CD4-positive, alpha-beta T cell (primary cell): ENCODE measurements at places on chromosomes 13 and 19.

DNA sequence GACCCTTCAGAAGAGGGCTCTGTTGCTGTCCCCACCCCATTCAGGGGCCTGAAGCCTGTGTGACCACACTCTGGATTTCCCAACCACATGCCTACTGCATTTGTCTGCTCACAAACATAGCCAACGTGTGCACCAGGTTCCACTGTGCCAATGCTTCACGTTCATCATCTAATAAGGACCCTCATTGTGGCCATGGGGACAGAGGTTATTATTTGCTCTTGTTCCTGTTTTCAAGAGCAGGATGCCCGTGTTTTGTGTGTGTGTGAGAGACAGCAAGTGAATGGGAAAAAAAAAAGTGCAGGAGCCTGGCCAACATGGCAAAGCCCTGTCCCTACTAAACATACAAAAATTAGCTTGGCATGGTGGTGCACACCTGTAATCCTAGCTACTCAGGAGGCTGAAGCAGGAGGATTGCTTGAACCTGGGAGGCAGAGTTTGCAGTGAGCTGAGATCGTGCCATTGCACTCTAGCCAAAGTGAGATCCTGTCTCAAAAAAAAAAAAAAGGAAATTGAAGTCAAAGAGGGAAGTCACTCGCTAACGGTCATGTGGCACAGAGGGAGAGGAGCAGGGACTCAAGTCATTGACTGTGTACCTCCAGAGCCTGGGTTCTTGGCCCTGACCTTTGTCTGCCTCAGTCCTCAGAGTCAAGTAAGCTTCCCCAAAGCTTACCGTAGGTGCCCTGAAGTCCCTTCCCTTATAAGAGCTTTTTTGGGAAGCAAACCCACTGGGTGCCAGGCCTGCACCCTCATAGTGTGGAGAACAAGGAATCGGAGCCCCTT lies 6.9 kb downstream of the B3GNT8 start:
- DNase-seq, result no peak

- no peak for DNase-seq
Observed at GRCh38 chr13:75792526-75793187, 156.5 kb downstream of the LMO7 start.

- DNase-seq, result no peak
Observed at GRCh38 chr19:40367577-40368434, 19.3 kb downstream of the PLD3 start.

GRCh38 chr19:1279782-1280341 lies 4.5 kb downstream of the FAM174C start:
- DNase-seq, result peak; percentile 74

- DNase-seq, result no peak
Observed at GRCh38 chr13:57991041-57991440, 359.5 kb downstream of the PCDH17 start.

DNA sequence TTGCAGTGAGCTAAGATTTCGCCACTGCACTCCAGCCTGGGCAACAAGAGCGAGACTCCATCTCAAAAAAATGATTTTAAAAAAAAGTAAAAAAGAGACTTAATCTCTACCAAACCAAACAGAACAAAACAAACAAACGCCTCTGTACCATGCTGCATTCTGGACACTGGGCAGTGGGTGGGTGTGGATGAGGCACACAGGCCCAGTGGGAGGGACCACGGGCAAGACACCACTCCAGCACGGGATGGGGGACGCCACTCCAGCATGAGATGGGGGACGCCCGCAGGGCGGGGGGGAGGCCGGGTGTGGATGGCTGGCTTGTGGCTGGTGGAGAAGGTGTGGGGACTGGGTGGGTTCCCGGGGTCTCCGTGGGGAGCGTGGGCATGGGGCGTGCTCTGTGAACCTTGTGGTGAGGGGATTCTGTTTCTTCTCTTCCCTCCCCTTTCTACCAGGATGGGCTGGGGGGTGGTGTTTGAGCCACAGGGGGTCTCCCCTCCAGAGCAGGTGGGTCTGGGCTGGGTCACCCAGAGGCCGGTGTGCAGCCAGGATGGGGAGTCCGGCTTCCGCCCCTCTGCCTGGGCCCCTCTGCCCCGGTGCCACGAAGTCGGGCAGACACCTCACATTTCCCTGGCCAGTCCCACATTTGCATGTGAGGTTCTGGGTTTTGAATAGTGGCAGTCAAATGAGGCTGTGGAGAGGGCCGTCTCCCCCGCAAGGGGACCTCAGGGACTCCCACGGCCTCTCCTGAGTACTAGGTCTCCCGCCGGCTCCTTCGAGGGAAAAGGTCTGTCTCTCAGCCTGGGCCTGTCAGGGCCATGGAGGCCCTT lies 23.9 kb upstream of the MATK start:
- DNase-seq, result no peak

DNA sequence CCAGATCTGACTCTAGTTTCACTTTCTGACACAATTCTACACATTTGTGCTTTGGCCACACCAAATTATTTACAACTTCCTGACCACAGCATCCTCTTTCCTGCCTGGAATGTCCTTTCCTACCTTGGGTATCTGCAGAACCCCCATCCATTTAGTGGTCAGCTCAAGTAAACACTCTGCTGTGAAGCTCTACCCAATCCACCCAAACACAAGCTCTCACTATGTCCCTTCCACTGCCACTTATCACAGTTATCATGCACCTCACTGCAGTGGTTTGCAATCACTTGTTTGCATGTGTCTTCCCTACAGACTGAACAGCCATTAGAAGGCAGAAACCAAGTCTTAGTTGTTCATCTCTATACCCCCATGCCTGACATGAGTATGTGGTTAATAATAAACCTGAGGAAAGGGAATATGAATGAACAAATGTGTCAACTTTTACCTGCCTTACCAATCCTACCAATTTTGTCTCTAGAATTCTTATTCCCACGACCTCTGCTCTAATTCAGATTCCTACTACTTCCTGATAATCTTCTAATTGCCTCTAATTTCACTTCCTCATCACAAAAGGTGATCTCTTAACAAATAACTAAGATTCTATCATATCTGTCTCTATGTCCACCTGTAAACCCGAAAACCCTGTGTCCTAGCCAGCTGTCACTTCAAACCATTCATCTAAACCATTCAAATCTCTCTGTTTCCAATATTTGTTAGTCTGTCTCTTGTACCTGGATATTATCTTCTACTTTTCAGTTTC lies 25.1 kb downstream of the LNX2 start:
- DNase-seq, result no peak

DNA sequence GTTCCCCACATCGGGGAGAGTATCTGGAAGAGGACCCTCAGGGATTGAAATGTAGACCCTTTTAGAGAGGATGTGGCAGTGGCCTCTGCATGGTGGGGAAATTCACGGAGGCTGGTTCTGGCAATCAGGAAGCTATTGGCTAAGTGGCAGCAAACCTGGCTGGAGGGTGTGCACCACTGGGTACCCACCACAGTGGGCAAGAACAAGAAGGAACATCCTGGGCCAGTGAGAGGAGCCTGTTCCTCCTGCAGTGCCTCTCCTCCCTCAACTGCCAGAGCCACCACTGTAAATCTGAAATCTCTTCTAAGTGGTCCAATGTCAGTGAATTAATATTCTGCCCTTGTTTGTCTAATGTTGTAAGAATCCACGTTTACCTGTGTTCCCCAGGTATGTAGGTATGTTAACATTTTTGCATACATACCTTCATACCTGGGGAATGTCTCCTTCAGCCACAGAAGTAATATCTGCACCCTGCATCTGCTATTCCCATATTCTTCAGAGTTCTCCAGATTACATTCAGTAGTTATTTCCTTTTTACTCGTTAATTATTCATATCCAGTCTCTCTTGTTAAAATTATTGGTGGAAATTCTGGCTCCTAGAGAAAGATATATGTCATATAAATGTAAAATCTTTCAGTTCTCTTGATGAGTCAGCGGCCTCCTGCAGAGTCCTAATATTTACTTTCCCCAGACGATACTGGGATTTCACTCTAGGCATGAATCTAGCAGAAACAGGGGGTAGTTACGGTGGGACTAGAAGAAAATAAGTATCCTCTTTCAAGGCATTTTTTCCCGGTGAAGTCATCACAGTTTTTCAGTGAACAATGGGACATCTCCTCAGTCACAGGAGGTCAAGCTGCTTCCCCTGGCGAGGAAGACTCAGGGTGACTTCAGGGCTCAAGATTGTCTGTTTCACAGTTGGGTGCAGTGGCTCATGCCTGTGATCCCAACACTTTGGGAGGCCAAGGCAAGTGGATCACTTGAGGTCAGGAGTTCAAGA lies 148.3 kb downstream of the MYO16 start:
- no peak for DNase-seq

DNA sequence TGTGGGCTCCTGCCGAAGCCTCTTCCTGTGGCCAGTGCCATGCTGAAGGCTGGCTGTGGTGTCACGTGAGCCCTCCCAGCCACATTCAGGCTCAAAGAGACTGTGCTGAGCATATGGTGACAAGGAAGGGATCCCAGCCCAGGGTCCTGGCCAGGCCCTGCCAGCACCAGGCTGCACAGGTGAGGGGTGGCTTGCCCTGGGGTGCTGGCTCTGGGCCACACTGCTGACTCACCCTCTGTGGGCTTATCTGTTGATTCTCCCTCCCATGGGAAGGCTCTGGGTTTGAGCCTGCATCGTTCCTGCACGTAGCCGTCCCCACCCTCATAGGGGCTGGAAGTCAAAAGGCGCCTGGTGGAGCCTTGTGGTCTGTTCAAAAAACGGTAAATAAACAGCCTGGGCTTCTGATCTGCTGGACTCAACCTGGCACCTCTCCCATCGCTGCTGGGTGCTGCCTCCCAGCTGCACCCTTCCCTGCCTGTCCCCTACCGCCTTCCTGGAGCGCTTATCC lies 31.1 kb downstream of the DNM2 start:
- no peak for DNase-seq

GRCh38 chr19:49799798-49800376 lies 13.2 kb downstream of the FUZ start:
- DNase-seq, result no peak
